Activated naive CD4-positive, alpha-beta T cell treated with anti-CD3 and anti-CD28 coated beads, Interleukin-2, amount 50 U/mL, for 72 hours (primary cell): ENCODE measurements at places on chromosomes 11 and 22.

DNA sequence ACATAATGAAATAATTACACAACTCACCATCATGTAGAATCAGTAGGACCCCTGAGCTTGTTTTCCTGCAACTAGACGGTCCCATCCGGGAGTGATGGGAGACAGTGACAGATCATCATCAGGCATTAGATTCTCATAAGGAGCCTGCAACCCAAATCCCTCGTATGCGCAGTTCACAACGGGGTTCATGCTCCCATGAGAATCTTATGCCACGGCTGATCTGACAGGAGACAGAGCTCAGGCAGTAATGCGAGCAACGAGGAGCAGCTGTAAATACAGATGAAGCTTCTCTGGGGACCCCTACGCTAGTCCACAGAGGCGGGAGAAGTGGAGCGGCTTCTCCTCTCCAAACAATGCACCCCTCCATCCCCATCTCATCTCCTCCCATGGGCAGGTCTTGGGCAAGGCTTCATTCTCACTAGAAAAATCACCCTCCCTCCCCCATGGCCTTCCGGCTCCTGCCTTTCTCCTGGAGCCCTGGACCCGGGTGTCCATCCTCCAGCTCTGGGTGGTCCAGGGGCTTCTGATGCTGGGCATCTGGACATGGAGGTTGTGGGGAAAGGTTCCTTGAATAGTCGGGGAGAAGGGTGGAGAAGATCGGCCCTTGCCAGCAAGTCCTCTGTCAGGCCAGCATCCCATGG is 16.2 kb upstream of the RAC2 start:
- no peak for DNase-seq

GRCh38 chr11:46456269-46457001 is 64.9 kb upstream of the CHRM4 start:
- no peak for DNase-seq

DNA sequence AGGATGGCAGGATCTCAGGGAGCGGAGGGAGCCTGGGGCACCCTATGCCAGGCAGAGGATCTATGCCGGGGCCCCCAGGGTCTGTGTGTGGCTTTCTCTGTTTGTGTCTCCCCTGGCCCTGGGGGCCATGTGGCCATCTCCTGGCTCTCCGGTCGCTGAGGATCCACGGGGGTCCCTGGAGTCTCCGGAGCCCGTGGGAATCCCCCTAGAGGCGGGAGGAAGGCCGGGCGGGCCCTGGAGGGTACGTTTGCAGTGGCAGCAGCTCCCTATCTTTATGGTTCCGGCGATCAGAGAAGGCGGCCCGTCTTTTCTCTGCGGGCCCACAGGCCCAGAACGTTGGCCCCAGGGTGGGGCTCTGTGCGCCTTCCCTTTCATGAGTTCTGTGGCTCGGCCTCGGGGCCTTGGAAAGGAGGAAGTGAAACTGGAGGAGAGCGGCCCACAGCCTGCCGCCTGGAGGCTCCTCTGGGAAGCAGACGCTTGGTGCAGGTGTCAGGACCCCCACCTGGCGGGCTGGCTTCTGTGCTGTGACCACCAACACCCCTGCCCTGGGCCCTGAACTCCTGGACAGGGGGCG is 82.1 kb downstream of the KCNQ1 start:
- no peak for DNase-seq

DNA sequence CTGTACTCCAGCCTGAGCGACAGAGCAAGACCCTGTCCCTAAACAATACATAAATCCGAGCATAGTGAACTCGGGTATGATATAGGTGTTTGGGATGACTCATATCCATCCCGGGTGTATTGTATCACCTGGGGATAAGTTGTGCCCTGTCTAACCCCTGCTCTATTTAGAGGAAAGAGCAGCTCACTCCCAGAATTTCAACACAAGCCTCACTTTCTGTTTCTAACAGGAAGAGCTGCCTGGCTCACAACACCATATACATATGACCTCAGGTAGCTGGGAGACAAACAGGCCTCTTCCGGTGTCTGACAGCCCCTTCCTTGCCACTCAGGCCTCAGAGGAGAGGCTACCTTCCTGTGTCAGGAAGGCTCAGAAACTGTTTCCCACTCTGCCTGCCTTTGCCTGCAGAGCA is 9.9 kb upstream of the MICALL1 start:
- peak; percentile 40 for DNase-seq
